Effector memory CD4-positive, alpha-beta T cell (primary cell): ENCODE measurements at places on chromosomes 2 and 18.

DNA sequence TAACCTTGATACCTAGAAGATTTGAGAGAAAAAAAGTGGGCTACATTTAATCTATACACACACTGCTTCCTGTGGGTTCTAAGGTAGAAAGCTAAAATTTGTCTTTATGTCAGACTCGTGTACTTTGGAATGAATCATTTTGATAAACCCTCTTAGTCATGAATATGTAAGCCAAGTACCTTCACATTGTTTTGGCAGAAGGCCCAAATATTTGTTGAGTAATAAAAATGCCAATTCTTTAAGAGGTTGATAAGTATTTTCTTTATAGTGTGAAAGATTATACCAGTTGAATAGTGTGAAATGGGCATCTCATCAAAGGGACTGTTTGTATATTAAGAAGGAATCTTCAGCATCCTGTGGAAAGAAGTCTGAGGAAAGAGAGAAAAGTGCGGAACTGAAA is 1464.7 kb upstream of the ZEB2 start:
- no peak for DNase-seq

- no peak for DNase-seq
Observed at GRCh38 chr18:10913919-10914318, 235.4 kb downstream of the PIEZO2 start.

DNA sequence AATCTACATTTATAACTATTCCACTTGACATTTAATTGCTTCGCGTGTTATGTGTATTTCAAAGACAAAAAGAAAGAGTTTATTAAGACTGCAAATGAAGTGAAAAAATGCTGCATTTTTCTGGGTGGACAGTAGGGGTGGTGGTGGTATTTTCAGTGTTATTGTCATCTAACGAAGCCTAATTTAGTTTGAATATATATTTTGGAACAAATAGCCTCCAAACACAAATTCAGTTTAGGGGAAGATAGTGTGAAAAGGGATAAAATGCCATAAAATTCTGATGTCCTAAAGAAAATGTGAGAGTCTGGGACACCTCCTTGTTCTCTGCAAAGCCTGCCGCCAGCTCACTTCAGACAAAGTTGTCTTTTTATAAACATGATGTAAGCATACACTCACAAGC is 425.1 kb downstream of the NRXN1 start:
- DNase-seq: no peak

GRCh38 chr2:26535663-26536275 is 57.8 kb upstream of the OTOF start:
- DNase-seq: no peak

DNA sequence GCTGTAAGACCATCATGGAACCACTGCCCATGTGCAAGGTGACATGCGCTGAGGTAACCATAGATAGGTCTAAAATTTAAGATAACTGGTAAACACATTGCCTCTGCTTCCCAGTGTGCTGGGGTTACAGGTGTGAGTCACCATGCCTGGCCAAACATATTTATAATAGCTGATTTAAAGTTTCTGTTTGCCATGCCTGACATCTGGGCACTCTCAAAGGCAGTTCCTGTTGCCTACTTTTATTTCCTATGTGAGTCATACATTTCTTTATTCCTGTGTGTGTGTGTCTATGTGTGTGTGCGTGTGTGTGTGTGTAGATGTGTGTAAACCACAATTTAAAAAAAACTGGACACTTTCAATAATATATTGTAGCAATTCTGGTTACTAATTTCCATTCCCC is 415.2 kb upstream of the NETO1 start:
- no peak for DNase-seq

- no peak for DNase-seq
Observed at GRCh38 chr18:76564117-76564516, 69.1 kb upstream of the ZNF516 start.

- DNase-seq: no peak
Observed at GRCh38 chr2:128367601-128368359, 49.1 kb upstream of the HS6ST1 start.

GRCh38 chr2:20352230-20352578 is 1.6 kb upstream of the PUM2 start:
- no peak for DNase-seq

DNA sequence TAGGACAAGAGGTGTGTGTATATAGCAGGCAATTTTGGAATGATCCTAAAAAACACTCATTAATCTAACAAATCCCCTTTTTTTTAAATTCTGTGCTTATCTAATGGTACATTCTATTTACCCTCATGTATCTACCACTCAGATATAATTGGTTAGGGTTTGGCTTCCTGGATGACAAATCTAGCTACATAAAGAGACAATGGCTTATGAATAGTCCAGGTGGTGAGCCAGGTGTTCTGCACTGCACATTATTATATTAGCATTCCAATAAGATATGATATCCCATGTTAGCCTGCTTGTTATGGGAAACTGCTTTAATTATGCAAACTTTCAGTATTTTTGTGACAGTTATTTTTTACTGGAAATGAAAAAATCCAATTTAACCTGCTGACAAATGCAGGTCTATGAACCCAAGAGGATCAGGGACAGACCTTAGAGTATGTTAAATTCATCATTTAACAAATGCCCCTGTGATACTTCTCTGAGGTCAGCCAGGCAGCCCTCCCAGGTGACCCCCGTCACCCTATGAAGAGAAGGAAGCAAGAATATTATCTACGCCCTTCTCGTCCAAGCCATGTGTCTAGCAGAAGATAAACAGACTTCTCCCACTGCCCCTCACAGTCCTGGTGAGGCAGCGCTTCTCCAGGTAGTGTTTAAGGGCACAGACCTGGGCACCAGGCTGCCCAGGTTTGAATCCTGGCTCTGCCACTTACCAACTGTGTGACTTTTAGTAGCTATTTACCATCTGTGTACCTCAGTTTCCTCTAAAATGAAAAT is 83.0 kb downstream of the ADD2 start:
- DNase-seq: no peak

- no peak for DNase-seq
Observed at GRCh38 chr2:36432479-36432878, 76.9 kb downstream of the CRIM1 start.

- DNase-seq: no peak
Observed at GRCh38 chr2:241986836-241987641, 117.5 kb downstream of the RTP5 start.

DNA sequence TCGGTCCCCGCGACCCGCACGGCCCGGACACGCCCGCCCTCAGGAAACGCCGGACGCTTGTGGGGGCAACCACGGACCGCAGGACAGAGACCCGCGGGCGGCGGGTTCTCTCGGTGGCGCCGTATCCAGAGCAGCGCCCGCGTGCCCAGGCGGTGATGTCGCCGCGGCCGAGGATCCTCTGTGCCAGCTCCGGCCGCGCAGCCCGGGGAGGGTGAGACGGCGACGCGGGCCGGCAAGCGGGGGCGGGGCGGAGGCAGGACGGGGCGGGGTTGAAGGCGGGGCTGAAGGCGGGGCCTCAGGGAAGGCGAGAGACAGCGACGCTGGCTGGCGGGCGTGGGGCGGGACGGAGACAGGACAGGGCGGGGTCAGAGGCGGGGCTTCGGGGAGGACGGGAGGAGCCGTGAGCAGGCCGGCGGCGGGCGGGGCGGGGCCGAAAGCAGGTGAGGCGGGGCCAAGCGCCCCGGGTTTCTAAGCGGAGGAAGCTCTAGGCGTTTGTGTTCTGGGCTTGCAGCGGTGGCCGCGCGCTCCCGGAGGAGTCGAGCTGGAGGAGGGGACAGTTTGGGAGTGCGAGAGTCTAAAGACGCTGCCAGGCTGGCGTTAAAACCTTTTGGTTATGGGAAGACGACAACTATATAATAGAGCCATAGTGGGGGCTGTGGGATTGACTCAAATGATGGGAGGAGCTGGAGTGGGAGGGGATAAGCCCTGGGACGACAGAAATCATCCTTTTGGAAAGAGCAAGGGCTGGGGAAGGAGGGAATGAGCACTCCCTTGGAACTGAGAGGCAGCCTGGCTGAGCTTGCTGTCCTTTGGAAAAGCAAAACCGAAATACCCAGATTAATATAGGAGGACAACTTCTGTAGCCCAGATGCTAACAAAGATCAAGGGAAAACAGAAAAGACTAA is at the start of gene DSEL:
Gene DSEL (minus strand): TSS at position 182 of the 905 bp plus-strand sequence. CDS start 2,112 bp downstream, outside the sequence.
- DNase-seq: peak; percentile 97

DNA sequence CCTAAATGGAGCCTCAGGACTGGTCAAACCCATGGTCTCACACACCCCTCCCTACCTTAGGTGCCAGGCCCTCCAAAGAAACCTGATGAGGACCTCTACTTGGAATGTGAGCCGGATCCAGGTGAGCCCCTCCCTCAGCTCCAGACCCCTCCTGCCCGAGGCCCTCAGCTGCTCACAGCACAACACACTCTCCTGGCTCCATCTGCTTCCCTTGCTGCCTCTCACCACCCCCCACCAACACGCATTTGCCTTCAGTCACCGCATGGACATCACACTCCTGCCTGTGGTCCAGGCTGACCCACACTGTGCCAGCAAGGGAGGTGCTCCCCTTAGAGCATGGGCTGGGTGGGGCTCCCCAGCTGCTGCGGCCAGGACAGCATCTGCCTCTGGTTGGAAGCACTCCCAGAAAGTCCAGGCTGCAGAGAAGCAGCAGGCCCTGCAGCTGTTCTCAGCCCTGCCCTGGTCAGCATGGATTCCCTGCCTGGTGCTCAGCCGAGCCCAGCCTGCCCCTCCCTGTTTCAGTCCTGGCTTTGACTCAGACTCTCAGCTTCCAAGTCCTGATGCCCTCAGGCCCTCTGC is 15.1 kb downstream of the SH2D6 start:
- no peak for DNase-seq

DNA sequence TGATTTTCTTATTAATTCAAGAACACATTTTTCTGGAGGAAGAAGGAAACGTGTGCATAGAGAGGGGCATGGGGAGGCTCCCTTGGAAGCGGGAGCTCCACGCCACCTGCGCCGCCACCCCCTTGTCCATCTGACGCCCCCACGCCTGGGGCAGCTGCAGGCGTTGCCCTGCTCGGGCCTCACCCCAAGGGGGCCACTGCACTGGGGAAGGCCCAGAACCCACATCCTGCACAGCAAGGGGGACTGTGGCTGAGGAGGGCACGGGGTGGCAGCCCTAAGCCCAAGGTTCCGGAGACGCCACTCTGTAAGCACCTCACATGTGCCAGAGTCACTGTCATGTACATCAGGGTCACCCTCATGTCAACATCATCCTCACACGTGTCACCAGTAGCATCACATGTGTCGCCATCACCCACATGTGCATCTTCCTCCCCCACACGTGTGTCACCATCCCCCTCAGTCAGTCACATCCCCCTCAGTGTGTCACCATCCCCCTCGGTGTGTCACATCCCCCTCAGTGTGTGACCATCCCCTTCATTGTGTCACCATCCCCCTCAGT is 486.7 kb upstream of the SALL3 start:
- no peak for DNase-seq

DNA sequence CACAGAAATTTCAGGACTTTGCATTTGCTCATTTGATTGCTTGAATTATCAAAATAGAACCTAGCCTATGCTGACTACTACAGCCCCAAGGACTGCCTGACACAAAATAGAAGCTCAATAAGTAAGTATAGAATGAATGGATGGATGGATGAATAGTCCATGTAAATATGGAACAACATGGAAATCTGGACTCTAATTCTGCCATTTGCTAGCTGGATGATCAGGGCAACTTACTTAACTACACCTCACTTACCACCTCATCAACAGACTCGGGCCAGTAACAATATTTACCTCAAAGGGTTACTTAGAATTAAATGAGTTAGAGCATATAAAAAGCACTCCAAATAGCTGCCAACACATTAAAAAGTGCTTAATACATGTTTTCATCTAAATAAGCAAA is 50.6 kb downstream of the NBAS start:
- DNase-seq: no peak

DNA sequence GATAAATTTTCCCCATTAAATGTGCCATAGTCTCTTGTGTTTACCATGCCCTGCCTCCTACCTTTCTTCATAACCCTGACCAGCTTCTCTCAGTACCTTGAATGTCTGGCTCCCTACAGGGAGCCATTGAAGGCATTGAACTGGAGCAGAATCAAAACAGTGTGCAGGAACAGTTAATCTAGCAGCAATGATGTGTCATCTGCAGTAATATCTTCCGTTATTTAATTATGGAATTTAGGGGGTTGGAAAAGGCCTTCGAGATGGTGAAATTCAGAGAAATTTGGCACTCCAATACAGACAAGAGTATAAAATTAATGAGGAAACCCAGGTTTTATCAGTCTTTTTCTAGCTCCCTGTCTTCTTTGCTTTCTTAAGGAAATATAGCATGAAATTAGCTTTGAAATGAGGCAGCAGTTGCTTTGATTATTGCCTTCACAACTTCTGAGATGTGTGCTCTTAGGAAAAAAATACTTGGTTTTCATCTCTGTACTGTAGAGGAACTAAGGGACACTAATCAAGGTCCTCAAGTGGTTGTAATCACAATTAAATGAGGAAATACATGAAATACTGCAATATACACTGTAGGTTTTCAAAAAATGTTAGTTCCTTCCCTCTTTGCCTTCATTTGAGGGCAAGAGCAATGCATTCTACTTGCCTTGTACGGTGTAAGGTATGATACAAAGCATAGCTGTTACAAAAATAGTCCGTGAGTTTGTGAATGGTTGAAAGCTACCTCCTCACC is 369.1 kb downstream of the SETBP1 start:
- DNase-seq: no peak

GRCh38 chr2:209640358-209640757 is 131.3 kb upstream of the UNC80 start:
- no peak for DNase-seq

- DNase-seq: no peak
Observed at GRCh38 chr18:78632111-78632541, 347.5 kb upstream of the SALL3 start.

- DNase-seq: no peak
Observed at GRCh38 chr18:77111951-77112746, 20.4 kb downstream of the MBP start.

DNA sequence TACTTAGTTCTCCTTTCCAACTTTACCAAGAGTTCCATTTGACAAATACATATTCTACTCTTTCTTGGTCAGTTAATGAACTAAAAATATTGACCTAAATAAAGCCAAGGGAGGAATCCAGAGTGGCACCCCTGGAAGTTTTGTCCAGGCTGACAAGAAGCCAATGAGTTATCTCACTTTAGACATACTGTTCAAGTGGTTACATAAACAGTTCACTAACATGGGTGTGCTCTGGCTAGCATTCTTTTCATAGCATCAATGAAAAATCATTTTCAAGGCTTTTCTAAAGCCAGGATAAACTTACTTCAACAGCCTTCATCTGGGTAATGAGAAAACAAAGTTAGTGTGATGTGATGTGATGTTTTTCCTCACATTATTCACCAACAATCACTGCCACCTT is 649.4 kb downstream of the TDRD15 start:
- no peak for DNase-seq

- DNase-seq: no peak
Observed at GRCh38 chr2:144270951-144271350, 249.0 kb downstream of the ZEB2 start.

GRCh38 chr2:8219631-8220355 is 462.1 kb upstream of the ID2 start:
- no peak for DNase-seq

DNA sequence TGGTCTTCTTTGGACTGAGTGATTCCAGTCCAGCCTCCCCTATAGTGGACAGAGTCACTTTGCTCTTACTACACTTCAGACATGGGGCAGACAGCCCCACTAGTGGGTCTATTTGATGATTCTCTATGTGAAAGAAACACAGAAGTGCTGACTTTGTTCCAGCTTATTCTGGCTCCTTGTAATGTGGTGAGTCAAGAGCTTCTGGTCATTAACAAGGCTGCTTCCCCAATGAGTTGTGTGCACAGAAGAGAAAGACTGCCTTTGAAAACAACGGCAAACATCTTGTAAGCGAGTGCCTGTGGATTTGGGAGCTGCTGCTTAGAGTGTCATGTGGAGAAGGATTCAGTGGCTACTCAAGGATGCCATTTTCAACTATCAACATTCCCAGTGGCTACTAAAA is 39.1 kb downstream of the RMC1 start:
- no peak for DNase-seq

- DNase-seq: no peak
Observed at GRCh38 chr2:162316590-162316989, 1.9 kb downstream of the IFIH1 start.
